ENCODE measurements at places on chromosomes 6 and 20. TPM values are rescaled to one million over a fixed set of nuclear protein-coding genes. Genes with fewer than 3 reads are reported as not detected.
A peak's percentile ranks its signal among the peaks of the same experiment; 100 is the strongest.

DNA sequence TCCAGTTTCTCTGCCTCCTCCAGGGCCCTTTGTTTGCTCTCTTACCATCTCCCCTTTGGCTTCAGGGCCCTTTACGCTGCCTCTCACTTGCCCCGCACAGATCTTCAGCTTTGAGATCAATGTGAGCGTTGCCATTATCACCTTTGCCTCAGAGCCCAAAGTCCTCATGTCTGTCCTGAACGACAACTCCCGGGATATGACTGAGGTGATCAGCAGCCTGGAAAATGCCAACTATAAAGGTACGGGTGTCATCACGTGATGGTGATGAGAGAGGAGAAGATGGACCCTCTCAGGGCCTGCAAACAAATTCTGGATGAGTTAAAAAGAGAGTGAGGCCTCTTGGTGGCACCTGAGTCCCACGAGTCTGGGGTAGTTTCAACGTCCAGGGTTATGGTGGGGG, 8.3 kb downstream of the C2 start:
- no peaks in the 10 kb centered on the region for H3K36me3 ChIP-seq
- no peaks in the 10 kb centered on the region for H3K27me3 ChIP-seq
- DNase-seq = no peak

Gene MAP7
- total RNA-seq = 1.0 TPM

Gene KCNQ2
- total RNA-seq = not detected

Gene COL11A2
- 1.0 TPM for total RNA-seq

- DNase-seq = peak; percentile 96
- H3K4me1 ChIP-seq = peaks cover 38% of the 10 kb centered on the region
- H3K27ac ChIP-seq = peak within 1 kb of the TSS; percentile 91
- H3K27me3 ChIP-seq = no peaks in the 10 kb centered on the region
Observed at GRCh38 chr6:43575772-43576551, at the start of the genes POLH and XPO5. Gene POLH (plus strand): TSS chr6:43576185. CDS start chr6:43582320, 6,135 bp downstream. Gene XPO5 (minus strand): TSS chr6:43576038. CDS start chr6:43575864, 174 bp downstream.

DNA sequence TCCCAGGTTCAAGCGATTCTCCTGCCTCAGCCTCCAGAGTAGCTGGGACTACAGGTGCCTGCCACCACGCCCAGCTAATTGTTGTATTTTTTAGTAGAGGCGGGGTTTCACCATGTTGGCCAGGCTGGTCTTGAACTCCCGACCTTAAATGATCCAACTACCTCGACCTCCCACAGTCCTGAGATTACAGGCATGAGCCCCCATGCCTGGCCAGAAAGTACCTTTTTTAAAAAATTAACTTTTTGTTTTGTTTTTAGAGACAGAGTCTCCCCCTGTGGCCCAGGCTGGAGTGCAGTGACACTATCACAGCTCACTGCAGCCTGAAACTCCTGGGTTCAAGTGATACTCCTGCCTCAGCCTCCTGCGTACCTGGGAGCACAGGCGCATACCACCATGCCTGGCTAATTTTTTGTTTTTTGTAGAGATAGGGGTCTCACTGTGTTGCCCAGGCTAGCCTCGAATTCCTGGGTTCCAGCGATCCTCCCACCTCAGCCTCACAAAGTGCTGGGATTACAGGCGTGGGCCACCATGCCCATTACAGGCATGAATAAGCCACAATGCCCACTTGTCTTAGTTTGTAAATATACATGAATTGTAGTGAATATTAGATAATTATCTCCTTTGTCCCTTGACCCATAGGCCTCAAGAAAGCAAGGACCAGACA, 17.4 kb upstream of the EEF1A1 start:
- no peak for DNase-seq
- H3K36me3 ChIP-seq = no peaks in the 10 kb centered on the region
- no peaks in the 10 kb centered on the region for H3K4me1 ChIP-seq
- no peaks in the 10 kb centered on the region for H3K27me3 ChIP-seq

DNA sequence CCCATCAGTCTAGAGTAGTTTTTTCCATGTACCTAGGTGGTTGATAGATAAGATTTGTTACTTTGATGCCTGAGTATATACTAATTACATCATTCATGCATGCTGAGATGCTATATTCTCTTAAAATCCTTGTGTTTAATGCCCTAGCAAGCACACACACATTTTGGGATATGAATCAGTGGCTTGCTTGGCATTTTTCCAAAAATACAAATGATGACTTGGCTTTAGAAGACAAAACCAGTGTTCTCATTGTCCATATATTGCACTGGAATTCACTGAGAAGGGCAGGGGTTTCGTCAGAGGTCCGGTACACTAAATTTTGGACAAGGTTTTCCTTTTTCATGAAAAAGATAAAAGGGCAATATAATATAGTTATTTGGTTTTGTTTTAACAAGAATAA, 24.9 kb downstream of the GTPBP2 start:
- DNase-seq = no peak
- H3K36me3 ChIP-seq = peaks cover 14% of the 10 kb centered on the region
- no peak overlapping the region for H3K27ac ChIP-seq
- H3K4me1 ChIP-seq = peaks cover 3% of the 10 kb centered on the region
- H3K4me3 ChIP-seq = no peak overlapping the region
- no peaks in the 10 kb centered on the region for H3K27me3 ChIP-seq

- no peaks in the 10 kb centered on the region for H3K27me3 ChIP-seq
- no peak for DNase-seq
- H3K4me3 ChIP-seq = peak overlapping the region; percentile 59
- H3K4me1 ChIP-seq = peaks cover 64% of the 10 kb centered on the region
- H3K36me3 ChIP-seq = peaks cover 13% of the 10 kb centered on the region
Observed at GRCh38 chr6:339480-339879, 47.2 kb downstream of the DUSP22 start.
